ENCODE measurements at places on chromosomes 1 and 21.
A peak's percentile ranks its signal among the peaks of the same experiment; 100 is the strongest.

DNA sequence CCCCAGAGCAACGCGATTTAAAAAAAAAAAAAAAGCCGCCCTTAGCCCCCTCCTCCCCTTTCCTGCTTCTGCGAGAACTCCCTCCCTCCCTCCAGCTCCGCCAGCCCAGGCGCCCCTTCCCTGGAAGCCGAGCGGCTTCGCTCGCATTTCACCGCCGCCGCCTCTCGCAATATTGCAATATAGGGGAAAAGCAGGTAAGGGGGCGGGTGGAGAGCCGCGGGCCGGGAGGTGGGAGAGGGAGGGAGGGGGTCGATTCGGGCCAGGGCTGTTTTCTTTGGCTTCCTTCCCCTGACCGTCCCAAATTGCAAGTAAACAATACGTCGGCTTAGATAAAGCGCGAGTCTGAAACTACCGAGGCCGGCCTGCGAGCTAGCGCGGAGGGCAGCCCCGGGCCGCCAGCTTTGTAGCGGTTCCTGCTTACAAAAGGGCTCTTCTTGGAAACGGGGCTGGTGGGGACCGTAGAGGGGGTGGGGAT is 408 bp downstream of the LMO4 start:
- DNase-seq, result peak; percentile 63

GRCh38 chr1:226038661-226039060 is 23.9 kb upstream of the H3-3A start:
- DNase-seq, result no peak

DNA sequence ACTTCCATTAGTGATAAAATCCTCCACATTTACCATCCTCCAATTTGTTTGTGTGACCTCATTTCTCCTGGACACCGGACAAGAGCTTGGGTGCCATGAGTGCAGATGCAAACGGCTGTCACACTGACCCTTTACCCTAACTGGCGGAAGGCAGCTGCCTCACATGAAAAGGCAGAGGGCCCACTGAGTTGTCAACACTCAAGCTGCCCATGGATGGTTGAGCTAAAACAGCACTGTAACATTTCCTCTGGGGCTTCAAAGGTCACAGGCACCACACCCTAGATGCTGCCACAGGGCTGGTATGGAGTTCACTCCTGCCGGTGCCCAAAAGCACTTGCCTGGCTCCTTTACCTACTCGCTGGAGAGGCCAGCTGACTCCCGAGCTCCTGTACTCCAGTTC is 653.4 kb downstream of the KCNT2 start:
- no peak for DNase-seq

GRCh38 chr1:64884261-64885040 is 81.9 kb downstream of the JAK1 start:
- DNase-seq, result no peak

GRCh38 chr1:76113446-76113845 is 38.9 kb downstream of the ST6GALNAC3 start:
- DNase-seq, result no peak

- DNase-seq, result no peak
These were observed 15.5 kb downstream of the MEAF6 start for GRCh38 chr1:37498872-37499617.
